Cerebellar cortex (tissue), 1 donor: ENCODE measurements at places on chromosomes 12 and 14.

DNA sequence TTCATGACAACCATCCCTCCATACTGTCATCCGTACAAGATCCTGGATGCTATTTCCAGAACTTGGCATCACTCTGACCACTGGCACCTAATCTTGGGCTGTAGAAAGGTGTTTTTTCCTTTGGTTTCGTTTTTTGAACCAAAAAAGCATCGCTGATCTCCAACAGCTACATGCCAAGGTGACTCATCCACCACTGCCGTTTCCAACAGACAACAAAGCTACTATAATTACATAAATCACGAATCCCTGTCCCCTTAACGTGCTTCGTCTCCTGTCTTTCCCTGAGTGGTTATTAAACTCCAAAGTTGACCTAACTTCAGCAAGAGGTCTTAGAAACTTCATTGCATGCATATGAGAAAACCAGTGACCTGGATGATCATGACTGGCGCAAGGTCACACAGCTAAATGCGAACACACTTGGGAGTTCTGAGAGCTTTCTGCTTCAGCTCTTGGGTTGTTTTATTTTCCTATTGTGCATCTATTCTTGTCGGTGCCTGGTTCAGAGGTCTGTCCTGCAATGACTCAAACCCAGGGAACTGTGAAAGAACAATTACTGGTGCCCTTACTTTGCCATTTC is 99.9 kb downstream of the PPM1H start:
- DNase-seq, result peak; percentile 86

DNA sequence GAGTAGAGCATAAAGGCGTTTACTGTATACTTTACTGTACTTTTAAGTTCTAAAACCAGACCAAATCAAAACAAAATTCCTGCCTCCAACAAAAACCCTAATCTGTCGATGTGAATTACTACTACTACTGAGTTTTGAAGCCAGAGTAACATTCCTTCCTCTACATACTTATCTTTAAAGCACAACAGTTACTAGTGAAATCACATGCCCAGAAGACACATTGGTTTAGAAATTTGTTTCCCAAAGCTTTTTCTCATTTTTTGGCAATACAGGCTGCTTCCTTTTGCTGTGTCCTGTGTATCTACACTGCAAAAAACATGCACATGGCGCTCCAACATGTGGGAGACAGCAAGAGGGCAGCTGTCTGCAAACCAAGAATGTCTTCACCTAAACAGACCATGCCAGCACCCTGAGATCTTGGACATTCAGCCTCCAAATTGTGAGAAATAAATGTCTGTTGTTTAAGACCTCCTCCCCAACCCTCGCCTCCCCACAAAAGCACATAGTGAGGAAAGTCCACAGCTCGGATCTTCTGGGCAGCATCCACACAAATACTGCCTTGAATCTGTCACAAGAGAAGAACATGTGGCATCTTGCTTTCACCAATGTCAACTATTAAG is 21.1 kb downstream of the SETD3 start:
- no peak for DNase-seq

GRCh38 chr12:45794422-45794821 is 64.9 kb downstream of the ARID2 start:
- no peak for DNase-seq

DNA sequence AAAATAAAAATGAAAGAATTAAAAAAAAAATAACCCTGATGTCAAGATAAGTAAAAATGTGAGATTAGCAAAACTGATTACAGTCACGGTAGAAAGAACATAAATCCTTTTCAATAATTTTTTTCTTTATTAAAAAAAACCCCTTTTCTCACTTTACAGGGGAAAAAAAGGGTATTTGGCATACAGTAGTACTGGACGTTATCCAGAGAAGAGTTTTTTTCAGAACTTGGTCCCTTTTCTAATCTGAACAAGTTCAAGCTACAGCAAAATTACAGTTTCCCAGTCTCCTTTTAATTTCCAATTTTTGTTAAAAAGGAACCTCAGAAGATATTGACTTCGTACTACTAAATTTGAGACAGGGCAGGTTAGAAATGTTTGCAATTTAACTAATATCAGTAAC is 134.7 kb upstream of the DCN start:
- DNase-seq, result no peak

DNA sequence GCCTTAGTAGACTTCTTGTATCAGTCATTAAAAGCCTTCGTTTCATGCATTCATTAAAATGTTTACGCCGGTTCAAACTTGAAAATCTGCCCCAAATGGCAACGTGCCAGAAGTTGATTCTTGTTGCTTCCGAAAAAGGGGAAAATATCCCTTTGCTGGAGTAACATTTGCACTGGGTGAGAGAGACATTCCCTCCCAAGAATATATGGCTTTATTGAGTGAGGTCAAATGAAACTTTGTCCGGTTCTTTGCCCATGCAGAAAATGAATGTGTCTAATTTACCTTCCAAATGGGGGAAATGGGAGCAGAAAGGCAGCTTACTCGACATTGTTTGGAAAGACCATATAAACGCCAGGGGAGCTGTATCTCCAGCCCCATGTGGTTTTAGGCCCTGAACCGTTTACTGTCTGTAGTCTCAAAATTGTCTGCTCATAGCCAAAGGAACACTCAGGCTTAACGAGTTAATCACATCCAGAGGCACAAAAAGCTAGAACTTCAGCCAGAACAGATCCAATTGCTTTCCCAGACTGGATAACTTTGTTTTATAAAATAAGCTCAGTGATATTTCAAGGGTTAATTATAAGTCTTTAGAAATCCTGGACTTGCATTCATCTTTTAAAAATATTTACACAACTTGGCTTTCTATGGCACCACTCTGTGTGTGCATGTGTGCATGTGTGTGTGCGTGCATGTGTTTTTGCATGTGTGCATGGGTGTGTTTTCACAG is 2.9 kb upstream of the EMP1 start:
- no peak for DNase-seq

DNA sequence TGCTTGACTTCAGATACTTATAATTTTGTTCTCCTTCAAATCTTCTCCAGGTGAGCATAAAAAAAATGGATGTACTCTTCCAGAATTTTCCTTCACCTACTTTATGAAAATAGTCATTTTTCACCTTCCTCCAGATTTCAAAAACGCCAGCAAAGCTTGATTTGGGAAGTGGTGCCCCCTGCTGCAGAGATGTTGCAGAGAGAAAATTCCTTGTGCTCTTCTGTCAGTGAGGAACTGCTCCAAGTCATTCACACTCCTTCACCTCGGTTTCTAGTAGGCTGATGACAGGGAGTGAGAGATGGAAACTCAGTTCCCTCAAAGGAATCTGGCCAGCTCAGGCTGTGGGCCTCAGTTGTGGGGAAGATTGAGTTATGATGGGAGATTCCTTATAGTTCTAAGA is 24.2 kb upstream of the RNASE3 start:
- peak; percentile 11 for DNase-seq

GRCh38 chr12:123608182-123608581 is 6.3 kb downstream of the DDX55 start:
- no peak for DNase-seq

DNA sequence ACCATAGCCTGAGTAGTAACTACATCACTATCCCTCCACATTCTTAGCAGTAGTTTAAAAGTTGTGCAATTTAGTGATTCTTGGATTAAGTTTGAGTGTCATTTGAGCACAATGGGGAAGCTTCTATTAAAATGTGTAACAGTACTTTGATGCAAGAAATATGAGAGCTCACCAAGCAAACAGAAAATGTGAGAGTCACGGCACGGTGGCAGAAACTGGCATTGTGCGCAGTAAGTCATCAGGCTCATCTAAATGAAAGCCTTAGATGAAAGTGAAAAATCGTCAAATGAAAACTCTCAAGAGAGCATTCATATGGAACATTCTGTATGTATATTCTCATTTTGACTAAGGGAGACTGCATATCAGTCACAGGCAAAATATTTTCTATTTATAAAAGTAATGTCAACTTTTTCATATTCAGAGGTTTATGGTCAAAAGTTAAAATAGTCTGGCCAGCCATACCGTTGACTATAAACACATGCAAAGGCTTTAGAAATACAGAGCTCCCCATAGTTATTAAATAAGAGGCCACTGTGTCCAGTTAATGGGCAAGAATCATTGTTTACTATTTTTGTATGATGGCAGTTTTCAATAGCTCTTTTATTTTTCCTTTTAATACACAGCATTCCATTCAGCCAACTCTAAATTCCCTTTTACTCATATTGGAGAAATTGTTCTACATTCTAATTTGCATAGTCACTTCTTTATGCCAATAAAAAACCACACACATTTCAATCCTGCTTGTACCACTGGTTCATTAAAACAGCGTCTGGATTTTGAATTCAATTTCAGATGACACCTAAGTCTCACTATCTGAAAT is 167.9 kb downstream of the PRKD1 start:
- no peak for DNase-seq

DNA sequence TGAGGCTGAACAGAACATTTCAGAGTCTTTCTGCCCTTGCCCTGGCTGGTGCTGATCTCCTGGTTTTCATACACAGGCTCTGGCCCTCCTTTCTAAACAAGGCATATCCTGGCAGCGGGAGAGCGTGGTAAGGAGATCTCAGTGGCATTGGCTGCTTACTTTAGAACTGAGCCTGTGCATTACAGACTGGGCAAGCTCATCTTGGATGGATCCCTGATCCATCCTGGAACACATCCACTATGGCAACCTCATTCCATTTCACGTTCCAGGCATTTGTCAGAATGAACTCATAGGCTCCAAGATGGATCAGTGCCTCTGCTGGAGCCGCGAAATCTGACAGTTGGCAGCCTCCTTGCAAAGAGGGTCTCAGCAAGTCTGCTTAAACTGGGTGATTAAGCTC is 224.5 kb upstream of the PELI2 start:
- DNase-seq, result peak; percentile 85

DNA sequence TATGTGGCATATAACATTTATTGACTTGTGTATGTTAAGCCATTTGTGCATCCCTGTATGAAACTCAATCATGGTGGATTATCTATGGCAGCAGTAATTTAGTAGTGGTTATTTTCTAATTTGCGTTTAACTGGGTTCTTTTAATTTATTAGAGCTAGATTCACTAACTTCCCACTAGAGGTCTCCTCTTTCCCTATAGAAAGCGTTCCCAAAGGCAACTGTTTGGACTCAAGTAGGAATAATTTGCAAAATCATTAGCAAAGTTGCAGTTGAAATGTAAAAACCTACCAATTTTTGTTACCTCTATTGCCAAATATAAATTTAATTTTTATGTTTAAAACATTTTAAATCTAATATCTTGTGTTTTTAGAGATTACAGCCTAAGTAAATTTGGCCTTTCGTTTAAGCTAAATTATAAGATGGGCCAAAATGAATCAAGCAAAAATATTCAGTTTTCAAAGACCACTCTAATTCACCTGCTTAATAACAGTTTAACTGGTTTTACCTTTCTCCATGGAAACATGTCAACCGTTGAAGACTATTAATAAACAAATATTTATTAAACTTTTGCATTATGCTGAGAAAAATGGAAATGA is 6.0 kb downstream of the DMAC2L start:
- DNase-seq, result peak; percentile 71

DNA sequence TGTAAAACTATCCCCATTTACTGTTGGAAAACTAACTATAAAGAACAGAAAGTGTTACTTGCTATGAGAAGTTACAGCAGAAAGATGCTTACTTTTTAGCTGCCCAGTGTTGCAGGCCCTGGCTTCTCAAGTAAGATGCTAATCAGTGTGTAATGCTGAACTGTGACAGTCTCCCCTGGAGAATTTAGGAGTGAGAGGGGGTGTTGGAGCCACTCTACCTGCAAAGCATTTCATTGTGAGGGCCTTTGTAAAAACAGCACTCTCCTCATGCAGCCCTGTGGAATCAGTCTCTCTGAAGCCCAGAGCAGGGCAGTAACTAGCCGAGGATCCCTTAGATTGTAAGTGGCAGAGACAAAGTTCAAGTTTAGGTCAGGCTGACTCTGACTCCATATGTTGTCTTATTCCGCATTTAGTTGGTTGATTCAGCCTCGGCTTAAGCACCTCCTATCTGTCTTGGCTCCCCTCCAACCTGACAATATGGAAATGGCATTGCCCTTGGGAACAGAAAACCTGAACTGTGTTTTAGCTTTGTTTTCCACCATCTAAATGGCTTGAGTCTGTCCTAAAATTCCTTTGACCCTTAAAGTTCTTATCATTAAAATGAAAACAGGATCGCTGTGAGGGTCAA is 141.3 kb downstream of the PRKCH start:
- no peak for DNase-seq

DNA sequence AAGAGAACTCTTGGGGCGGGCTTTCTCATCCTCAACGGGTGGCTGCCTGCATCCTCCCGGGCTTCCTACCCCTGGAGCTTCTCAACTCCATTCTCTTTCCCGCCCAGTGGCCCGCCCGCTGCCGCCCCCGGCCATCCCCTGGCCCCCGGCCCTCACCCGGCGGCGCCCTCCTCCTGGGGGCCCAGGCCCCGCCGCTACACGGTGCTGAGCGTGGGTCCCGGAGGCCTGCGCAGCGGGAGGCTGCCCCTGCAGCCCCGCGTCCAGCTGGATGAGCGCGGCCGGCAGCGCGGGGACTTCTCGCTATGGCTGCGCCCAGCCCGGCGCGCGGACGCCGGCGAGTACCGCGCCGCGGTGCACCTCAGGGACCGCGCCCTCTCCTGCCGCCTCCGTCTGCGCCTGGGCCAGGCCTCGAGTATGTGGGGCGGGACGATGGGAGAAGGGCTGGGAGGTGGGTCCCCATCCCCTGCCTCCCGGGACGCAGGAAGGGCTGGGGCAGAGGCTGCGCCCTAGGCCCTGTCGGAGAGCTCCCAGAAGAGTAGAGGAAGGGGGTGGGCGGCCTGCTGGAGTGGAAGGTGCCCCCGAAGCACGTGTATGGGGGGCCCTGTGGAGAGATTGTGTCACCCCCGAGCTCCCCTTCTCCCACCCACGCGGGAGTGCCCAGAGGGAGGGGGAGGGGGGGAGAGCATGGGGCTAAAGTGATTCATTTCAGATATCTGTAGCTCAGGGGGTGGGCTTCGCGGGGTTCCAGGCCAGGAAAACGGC is 1.5 kb downstream of the LAG3 start:
- no peak for DNase-seq

GRCh38 chr12:63963868-63964267 is 119.4 kb downstream of the SRGAP1 start:
- no peak for DNase-seq

GRCh38 chr12:88597365-88597764 is 17.1 kb upstream of the KITLG start:
- no peak for DNase-seq

- no peak for DNase-seq
Observed at GRCh38 chr12:50149311-50149710, 17.9 kb downstream of the CERS5 start.

GRCh38 chr14:20848316-20848954 is 42.8 kb upstream of the RNASE3 start:
- no peak for DNase-seq
